ENCODE measurements at places on chromosomes 2 and 18.
A peak's percentile ranks its signal among the peaks of the same experiment; 100 is the strongest.

- DNase-seq: peak; percentile 23
These were observed 2.8 kb downstream of the TMEM169 start for GRCh38 chr2:216084547-216084946.

DNA sequence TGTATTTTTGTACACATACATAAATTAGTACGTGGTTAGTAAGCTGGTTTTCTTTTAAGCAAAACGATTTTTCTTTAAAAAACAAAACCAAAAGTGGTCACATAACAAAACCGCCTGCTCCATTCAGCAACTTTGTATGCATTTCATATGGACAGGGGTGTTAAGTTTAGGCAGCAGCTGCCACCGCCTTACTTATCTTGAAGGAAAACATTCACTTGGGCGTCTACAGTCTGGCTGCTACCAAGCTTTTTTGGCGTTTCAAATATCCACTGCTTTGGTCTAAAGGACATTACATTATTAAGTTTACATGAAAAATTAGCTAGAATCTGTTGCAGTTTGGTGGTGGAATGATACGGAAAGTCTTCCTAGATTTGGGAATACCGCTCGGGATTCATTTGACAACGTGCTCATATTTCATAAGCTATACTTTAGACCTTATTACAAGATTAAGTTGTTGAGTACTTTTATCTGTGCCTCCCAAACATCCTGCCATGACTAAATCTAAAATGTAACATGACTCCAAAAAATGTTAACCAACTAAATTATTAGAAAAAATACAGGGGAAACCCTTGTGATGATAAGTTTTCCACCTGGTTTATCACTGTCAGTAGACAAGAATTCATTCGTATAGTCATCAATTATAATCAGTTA is 214.8 kb downstream of the NEDD4L start:
- no peak for DNase-seq

DNA sequence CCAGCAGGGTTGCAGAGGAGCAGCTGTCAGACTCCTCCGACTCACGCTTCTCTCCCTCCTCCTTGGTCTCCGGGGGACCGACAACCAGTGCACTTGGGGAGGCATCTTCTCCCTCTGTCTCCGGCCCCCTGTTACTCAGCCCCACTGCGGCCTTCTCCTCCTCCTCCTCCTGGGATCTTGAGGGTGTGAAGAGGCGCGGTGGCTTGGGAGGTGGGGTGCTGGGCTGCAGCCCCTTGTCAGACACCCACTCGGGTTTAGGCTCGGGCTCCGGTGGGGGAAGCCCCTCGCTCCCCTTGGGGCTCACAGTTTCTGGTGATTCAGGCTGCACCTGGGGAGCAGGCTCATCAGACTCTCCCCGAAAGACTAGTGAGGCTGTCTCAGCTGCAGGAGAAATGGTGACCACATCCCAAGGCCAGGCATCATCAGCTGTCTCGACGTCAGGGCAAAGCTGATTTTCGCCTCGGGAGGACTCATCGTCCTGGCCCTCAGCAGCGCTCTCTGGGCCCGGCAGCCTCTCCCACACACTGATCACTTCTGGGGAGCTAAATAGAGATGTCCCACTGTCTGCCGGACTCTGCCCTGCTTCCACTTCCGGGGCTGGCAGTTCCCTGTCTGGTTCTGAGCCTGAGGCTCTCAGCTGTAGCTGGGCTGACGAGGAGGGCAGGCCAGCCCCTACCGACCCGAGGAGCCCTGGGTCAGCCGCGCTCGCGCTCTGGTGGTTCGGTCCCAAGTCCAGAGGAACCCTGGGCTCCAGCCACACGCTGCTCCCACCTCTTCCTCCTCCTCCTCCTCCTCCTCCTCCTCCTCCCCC is 9.0 kb upstream of the SFXN5 start:
- DNase-seq: no peak

GRCh38 chr2:19538411-19538963 is 180.1 kb upstream of the OSR1 start:
- DNase-seq: no peak

GRCh38 chr18:59927246-59927825 is 27.5 kb downstream of the PMAIP1 start:
- DNase-seq: peak; percentile 31

DNA sequence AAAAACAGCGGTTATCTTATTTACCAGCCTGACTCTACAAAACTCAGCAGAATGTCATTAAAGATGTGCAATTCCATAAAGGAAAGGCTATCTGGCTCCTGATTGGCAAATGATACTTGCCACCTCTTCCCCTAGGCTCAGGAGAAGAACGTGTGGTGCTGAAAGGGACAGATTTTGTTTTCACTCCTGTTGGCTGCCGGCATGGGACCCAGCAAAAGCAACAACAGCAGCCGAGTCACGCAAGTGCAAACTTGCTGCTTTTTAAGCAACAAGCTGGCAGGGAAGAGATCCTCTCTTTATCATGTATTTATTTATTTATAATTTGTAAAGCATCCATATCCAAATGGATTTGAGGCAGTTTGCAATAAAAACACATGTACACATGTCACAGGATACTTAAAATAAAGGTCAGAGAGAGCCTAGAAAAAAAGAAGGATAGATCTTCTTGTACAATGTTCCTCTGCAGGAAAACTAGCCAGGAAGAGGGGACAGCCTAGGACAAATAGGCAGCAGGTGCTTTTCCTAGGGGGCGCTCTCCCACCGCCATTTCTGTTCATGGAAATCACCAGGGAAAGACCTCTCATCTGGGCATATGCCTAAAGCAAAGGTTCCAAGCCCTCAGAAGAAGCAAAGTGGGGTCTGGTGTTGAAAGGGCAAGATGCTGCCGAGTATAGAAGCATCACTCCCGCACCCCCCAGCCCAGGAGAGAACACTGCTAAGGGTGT is 799.3 kb downstream of the BCL11A start:
- no peak for DNase-seq

DNA sequence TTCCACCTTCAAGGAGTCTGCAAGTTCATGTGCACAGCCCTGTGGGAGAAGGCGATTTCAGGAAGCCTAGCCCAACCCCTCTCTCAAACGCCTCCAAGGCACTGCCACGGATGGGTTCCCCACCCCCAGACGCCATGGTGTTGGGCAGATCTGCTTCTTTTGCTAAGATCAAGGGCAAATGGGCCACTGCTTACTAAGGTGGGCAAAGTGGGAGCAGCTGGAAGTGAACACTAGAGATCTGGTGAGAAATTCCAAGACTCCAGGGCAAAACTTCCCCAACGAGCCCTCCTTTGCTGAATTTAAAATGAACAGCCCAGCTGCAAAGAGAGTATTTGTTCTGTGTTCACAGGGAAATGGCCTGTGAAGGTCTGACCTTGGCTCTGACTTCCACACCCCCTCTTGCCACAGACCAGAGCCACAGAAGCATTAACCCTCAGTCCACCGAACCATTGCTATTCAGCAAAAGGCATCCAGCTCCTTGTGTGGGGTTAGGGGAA is 45.1 kb upstream of the ZBTB7C start:
- no peak for DNase-seq

DNA sequence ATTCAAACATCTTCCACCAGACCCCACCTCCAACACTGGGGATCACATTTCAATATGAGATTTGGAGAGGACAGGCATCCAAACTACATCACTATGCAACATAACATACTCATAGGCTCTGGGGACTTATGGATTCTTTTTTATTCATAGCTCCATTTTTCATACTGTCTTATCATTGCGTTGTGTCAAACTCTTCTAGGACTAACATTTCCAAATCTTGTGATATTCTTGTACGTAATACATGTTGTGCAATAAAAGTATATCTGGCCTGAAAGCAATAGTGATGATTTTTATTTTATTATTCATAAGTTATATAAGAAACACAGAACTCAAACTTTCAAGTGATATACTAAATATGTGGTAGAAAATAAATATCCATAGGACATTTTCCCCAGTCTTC is 60.6 kb upstream of the ACTR3 start:
- no peak for DNase-seq

DNA sequence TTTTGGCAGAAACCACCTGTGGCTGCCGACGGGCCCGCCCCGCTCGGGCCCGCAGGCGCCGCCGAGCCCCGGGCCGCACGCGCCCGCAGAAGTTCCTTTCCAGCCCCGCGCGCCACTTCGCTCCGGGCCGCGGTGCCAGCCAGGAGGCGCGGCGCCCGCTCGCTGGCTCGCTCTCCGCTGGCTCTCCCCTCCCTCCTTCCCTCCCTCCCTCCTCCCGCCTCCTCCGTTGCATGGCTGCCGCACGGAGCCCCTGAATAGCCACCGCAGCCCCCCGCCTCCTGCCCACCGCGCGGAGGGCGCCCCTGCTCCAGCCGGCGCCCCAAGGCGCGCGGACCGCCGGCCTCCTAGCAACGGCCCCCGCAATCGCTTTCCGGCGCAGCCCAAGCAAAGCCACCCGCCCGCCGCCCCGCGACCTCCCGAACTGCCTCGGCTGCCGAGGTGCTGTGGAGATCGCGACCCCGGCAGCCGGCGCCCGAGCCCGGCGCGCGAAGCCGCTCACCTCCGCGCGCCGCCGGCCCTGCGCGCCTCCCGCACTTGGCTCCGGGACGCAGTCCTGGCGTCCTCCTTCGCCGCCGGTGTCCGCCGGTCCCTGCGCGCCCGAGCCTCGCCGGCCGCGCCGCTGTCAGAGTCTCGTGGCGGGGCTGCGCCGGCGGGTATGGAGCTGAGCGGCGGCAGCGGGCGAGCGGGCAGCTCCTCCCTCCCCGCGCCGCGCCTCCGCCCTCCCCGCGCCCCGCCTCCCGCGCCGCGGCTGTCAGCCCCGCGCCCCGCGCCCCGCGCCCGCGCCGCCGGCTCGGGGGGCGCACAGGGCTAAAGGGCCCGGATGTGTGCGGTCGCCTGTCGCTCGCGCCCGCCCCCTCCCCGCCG is at the start of gene ZBTB7C:
ZBTB7C (minus strand) TSS at position 657 of the 864 bp plus-strand sequence.
- peak; percentile 17 for DNase-seq

GRCh38 chr2:177554365-177554764 is 161.8 kb downstream of the AGPS start:
- no peak for DNase-seq

DNA sequence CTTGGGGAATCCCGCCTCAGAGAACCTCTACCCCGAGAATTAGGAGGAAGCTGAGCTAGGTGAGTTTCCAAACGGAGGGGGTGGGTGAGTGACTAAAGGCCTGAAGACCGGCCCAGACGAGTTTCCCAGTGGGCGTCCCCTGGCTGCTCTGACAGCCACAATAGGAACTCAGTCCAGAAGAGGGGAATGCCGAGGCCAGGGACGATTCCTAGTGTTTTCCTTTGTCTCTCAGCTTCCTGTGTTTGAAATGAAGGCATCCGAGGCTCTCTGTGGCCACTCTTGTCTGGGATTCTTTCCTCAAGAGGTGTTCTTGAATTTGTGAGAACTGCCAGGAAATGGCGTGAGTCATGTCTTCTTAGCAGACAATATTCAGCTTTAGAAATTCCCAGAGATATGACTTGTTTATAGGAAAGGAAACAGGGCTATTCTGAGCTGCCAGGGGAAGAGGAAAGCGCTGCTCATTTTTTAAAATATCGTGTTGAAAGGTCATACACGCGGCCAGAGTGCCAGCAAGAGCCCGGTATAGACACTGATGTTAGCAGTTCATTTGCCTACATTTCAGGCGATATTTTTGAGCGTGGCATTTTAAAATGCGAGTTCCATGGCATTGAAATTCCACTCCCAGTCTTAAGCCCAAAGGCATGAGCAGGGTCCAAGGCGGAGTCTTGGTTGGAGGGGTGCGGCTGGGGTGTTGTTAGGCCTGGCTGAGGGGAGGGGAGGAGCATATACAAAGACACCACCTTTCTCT is 169.1 kb upstream of the KLF7 start:
- DNase-seq: peak; percentile 61

All from activated CD4-positive, alpha-beta T cell treated with anti-CD3 and anti-CD28 coated beads, Interleukin-2, amount 50 U/mL, for 48 hours (primary cell).